GM23248 (cell line): ENCODE measurements at places on chromosomes 13 and 19.

- DNase-seq = peak; percentile 17
Observed at GRCh38 chr13:29909081-29909730, 58.8 kb upstream of the UBL3 start.

GRCh38 chr13:45511310-45512097, 46.8 kb downstream of the COG3 start:
- DNase-seq = peak; percentile 78

GRCh38 chr13:46086421-46086922, 18.4 kb downstream of the CPB2 start:
- DNase-seq = no peak

DNA sequence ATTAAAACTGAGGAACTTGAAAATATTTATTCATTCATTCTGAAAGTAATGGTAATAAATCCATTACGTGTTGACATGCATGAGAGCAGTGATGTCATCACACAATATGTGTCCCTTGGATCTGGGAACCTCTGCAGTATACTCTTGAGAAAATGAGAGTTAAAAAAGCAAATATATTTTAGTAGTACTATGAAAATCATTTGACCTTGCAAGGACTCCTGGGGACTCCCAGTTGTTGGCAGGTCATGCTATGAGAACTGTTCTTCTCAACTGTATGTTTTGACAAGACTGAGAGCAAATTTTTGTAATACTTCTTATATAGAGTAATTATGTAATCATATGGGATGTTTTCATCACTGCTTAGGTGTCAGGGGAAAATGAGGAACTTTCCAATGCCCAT, 249.4 kb downstream of the PCCA start:
- DNase-seq = no peak

DNA sequence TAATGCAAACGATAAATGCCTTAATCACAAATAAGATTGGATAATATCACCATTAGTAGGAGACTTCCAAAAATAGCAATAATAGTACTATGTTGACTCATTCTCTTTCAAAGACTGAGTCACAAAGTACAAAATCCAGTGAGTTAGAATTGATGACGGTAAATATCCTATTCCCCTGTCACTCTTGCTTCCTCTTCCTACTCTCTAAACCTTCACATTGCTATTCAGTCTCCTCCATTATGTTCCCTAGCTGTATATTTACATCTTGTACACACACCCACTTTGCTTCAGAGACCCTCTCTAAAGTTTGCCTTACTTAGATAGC, 26.3 kb upstream of the INTS6 start:
- DNase-seq = peak; percentile 82

DNA sequence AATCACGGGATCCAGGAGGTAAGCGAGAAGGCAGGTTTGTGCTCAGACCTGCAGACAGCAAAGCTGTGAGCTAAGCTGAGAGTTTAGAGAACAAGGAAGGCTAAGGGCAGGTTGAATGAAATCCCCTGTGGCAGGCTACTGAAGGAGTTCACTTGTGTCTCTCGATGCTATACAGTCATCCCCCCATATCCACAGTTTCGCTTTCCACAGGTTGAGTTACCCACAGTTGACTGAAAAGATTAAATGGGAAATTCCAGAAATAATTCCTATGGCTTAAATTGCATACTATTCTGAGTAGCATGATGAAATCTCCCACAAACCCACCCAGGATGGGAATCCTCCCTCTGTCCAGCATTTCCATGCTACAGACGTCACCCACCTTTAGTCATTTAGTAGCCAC, 49.6 kb downstream of the ABCC4 start:
- no peak for DNase-seq

DNA sequence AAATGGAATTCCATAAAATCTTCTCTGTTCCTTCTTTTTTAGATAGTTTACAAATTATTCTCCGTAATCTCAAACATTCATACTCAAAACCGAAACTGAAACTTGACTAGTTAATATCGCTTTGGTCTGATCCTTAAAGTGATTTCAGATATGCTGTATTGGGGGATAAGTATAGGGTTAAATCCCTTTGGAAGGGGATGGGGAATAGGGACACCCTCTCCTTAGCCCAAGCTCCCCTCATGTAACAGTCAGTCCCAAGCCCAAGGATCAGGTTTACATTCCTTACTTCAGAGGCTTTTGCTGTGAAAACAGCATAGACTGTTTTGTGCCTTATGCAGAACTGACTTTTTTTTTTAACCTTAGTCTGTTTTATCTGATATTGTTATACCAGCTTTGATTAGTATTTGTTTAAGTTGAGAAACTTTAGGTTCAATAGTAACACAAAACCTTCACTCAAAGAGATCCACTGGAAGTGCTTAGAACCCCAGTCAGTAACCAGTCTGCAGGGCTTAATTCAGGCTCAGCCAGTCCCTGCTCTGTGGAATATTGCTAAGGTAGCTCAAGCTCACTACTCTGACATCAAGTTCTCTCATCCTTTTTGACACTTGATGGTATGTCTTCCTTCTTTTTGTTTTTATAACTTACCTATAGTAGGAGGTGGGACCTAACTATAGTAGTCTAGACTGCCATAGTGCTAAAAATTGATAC, 10.5 kb downstream of the CDADC1 start:
- no peak for DNase-seq

- peak; percentile 58 for DNase-seq
Observed at GRCh38 chr19:48967346-48968178, 2.5 kb downstream of the FTL start.
